ENCODE measurements at places on chromosomes 6 and 20. TPM values are rescaled to one million over a fixed set of nuclear protein-coding genes. Genes with fewer than 3 reads are reported as not detected.

Gene LINC00237
- total RNA-seq: not detected

DNA sequence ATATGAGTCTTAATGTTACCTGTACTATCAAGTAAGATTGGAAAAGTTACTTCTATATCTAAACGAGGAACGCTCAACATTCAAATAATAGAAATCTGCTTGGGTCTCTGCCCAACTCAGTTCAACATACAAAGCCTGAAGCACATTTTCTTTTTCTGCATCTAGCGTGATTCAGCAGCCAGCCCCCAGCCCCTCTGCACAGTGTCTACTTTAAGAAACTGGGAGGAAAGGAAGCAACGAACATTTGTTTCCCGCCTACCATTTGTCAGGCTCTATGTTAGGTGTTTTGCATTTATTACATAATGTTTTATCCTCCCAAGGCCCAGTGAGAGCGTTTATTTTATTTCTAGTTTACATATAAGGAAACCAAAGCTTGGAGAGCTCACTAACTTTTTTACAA, 17.3 kb downstream of the PHACTR1 start:
- no peak for DNase-seq

DNA sequence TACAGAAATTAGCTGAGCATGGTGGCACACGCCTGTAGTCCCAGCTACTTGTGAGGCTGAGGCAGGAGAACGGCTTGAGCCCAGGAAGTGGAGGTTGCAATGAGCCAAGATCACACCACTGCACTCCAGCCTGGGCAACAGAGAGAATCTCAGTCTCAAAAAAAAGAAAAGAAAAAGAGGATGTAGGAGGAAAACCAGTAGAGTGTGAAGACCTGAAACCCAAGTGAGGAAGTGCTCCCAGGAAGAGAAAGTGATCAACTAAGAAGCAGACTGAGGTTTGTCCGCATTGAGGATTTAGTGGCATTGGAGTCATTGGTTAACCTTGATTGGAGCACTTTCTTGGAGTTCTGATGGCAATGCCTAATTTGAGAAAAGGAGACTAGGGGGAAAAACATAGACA, 20.6 kb upstream of the TASP1 start:
- no peak for DNase-seq

DNA sequence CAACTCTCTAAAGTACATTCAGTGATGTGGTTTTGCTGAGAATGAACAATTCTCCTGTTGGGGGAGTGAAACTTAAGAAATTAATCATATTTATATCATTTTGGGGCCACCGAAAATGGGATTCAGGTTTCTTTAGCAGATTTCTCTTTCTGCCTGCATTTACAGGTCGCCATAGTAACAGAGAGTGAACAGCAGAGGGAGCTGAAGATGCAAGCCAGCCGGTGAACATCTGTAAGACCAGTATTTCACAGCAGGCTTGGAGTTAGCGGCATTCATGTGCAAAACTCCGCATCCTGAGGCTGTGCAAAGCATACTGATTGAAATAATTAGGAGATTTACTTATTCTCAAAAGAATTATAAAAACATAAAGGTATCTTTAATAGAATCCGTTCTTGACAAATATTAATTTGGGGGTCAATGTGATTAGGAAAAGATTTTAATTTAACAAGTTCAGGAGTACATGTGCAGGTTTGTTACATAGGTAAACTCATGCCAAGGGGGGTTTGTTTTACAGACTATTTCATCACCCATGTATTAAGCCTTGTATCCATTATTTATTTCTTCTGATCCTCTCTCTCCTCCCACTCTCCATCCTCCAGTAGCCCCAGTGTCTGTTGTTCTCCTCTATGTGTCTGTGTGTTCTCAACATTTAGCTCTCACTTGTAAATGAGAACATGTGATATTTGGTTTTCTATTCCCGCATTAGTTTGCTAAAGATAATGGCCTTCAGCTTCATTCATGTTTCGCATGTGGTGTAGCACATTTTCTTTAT, 17.8 kb upstream of the HSF2 start:
- peak; percentile 54 for DNase-seq

Gene BACH2
- total RNA-seq: not detected

DNA sequence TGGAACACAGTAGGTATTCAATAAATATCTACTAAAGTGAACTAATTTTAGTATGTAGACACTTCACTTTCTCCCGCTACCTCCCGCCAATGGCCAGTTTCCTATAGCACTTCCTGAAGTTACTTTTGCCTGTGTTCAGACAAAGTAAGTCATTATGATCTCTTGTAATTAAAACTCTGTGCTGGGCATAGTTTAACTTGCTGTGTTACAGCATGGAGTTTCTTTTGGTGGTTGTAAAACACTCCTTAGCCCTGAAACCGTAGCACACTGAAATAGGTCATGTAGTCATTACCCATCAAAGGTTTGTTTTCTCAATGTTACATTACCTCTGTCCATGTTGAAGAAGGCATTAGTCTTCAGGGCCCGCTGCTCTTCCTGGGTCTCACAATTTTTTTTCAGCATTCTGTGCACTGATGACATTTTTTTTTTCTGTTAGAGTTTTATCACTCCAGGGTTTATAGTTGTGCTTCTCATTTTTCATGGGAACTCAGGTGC, 54.0 kb upstream of the CENPW start:
- no peak for DNase-seq

DNA sequence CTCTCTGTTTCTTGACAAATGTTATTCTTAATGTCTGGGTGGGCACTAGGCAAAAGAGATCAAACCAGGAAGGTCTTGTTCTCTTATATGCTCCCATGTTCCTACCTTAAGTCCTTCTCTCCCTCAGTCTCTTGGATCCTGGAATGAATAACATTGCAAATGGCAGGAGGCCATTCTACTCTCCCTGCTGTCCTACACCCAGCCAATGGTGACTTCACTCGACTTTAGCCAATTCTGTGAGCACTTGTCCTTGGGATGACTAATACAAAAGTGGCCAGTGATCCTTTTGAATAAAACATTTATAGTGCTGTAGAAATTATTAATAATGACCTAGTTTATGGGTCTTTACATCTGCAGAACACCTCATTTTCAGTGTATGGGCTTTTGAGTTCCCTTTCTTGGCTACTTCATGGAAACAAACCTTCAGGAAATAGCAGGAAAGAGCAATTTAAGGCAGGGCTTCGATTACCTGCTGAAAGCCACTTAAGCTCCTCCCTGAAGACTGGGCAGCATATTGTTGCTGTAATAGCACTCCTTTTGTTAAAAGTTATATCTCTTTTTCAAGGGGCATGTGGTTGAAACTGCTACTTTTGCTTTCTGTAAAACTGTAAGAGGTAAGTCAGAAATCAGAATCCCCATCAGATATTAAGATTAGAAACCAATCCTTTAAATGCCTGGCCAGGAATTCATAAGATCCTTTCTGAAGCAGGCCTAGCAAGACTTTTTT, 10.5 kb downstream of the OTOR start:
- DNase-seq: no peak

DNA sequence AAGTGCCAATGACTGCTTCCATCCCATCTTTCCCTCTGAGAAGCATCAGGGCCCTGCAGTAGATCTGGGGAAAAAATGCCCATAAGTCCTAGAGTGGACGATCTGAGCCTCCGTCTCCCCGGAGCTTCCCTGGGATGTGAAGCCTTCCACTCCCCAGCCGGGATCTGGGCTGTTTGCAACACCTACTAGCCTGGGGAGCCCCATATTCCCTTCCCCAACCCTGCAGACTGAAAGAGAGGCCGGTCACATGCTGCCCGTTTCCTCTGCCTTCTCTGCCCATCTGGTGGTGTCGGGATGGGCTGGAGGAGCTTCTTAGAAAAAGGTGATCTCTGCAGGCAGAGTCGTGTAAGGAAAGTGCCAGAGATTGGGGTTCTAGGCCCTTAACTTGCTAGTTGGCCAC, 1.1 kb downstream of the SNPH start:
- no peak for DNase-seq

DNA sequence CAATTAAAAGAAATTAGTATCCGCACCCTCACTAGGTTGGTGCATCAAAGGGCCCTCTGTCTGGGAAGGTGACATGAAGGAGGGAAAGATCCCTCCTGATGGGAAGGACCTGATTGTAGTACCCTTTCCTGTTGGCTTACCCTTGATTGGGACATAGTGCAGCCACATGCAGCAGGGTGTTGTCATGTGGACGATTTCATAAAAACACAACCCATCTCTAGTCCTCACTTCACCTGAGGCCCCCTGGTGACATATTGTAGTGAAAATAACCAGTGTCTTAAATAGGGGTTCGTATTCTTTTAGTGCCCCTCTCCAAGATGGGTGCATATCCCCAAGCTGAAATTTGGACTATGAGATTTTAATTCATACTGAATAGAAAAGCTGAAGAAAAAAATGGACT, 97.3 kb downstream of the SLX4IP start:
- no peak for DNase-seq

Gene DNMT3B
- total RNA-seq: 3.0 TPM
